ENCODE measurements at places on chromosomes 1 and 21. TPM values are rescaled to one million over a fixed set of nuclear protein-coding genes. Genes with fewer than 3 reads are reported as not detected.

ACP6 gene
- 4.3 TPM for total RNA-seq

RAD54L gene
- total RNA-seq: 8.4 TPM

SOAT1 gene
- total RNA-seq: 11.7 TPM

RBM15 gene
- total RNA-seq: 33.8 TPM

TEKT2 gene
- total RNA-seq: 0.15 TPM

RHCE gene
- total RNA-seq: not detected

CFHR4 gene
- not detected for total RNA-seq

FCGR2B gene
- under 0.01 TPM for total RNA-seq

LCE2A gene
- not detected for total RNA-seq

RIMS3 gene
- total RNA-seq: 0.15 TPM

PDE4B gene
- total RNA-seq: 55.6 TPM

All from epithelial cell of umbilical artery (primary cell).